Stimulated activated CD4-positive, alpha-beta T cell treated with anti-CD3 and anti-CD28 coated beads, Interleukin-2, amount 100 ng/mL, for 24 hours (primary cell): ENCODE measurements at places on chromosomes 7 and 10.

DNA sequence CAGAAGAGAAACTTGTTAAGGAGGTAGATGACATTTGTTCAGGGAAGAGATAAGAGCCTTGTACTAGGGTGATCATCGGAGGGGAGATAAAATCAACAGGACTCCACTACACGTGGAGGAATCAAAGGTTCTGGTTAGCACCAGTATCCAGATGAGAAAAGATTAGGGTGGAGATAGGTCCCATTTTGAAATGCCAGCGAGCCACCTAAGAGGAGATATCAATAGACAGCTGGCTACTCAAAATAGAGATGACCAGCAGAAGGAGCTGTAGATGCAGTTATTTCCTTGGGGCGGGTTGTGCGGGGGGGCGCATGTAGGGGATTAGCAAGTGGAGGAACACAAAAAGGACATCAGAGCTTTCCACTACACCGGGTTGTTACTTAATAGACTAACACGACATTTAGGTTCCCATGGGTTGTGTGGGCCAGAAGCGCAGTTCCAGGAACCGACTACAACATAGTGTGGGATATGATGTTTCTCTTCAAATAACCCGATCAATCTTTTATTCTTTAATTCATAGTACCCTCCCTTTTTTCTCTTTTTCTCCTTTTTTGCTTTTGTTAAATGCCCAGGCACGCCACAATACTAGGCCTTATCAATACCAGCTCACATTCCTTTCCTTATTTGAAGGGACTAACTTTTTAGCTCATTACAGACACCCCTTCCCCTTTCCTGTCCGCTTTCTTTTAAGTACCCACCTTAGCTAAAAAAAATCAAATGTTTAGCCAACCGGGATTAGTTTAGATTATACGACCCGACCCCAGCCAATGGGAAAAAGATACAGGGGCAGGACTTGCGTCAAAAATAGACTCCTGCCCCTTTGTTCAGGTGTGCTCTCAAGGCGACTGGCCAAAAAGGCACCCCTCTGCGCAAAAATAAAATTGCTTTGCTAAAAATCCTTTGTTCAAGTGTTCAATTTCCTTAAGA, 2.0 kb upstream of the KIF11 start:
- DNase-seq = peak; percentile 20

DNA sequence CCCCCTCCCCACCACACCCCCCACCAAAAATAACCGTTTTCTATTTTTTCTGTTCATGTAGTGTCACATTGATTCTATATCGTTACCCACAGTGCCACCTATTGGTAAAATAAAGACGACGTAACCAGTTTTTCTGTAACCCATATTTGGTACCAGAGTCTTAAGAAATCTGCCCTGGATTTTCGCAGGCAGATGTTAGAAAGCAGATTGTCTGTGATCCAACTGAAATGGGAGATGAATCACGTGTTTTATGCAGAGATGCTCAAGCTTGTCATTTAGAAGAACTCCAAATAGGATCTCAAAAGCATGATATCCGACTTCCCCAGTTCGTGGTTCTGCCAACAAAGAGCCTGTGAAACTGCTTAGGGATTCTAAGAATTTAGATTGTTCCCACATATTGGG, 261.1 kb upstream of the CSTF2T start:
- DNase-seq = no peak

GRCh38 chr10:18540195-18540594, 111.2 kb downstream of the NSUN6 start:
- DNase-seq = no peak

- no peak for DNase-seq
Observed at GRCh38 chr10:128087884-128088709, 38.1 kb downstream of the MKI67 start.

GRCh38 chr7:128091106-128091505, 59.9 kb upstream of the LRRC4 start:
- DNase-seq = no peak

DNA sequence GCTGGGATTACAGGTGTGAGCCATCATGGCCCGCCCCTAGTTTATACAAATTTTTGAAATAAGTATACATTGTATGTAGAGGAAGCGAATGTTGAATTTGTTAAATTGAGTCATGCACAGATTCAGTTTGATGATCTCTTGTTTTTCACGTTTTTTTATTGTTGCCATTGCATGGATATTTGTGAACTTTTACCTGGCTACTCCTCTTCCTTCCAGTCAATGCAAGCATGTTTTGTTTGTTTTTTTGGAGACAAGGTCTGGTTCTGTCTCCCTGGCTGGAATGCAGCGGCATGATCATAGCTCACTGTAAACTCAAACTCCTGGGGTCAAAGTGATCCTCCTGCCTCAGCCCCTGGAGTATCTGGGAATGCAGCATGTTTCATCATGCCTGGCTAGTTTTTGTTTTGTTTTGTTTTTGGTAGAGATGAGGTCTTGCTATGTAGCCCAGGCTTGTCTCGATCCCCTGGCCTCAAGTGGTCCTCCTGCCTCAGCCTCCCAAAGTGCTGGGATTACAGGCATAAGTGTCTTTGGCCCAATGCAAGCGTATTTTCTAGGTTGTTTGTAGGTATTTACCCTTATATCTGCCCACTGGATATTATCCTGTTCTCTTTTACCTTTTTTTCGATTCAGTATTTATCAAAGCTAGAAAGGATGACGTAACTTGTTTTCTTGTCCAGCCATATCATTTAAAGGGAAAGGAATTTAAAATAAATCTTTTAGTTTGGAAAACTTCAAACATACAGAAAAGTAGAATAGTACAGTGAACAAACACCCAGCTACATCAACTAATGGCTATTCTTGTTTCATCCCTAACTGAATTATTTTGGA, 11.0 kb downstream of the LCOR start:
- DNase-seq = no peak

- DNase-seq = no peak
Observed at GRCh38 chr10:71920540-71921323, 43.5 kb upstream of the CHST3 start.

- no peak for DNase-seq
Observed at GRCh38 chr10:74683067-74683466, 143.3 kb upstream of the KAT6B start.

DNA sequence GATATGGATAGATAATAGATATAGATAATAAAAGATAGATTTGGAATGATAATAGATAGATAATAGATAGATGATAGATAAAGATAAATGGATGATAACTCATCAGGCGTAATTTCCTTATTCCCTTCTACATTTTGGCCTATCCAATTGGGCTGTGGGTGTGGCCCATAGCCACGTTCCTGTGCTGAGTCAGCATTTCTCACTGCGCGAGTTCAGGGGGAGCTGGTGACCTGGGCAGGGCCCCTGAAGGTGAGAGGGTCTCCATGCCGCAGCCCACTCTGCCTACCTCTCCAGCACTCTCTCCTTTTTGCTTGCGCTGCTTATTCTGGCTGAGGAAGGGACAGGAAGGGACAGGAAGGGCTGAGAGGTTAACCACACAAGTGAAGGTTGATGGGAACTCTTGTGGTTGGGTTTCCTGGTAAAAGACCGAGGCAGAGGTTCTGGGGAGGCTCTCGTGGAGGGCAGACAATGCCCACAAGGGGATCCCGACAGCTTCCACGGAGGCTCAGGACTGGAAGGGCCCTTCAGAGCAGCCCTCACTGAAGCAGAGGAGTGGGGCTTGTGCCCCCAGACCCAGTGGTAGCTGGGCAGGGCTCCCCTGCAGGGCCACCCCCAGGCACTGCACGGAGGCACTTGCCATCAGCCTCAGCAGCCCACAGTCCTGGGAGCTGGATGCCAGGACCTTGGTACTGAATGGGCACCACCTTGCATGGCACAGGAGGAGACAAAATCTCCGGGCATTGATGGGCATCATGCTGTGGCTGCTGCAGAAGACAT, 247.3 kb upstream of the PITRM1 start:
- DNase-seq = no peak

- DNase-seq = no peak
Observed at GRCh38 chr10:89338713-89339112, 10.9 kb downstream of the IFIT3 start.

DNA sequence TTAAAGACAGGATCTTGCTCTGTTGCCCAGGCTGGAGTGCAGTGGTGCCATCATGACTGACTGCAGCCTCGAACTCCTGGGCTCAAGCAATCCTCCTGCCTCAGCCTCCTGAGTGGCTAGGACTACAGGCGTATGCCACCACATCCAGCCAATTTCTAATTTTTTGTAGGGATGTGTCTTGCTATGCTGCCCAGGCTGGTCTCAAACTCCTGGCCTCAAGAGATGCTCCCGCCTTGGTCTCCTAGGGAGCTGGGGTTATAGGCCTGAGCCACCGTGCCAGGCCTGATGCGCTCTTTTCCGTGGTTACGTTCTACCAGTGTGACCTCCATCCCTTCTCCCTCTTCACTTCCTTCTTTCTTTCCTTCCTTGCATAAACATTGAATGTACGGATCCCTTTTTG, 34.2 kb upstream of the IL15RA start:
- DNase-seq = no peak

DNA sequence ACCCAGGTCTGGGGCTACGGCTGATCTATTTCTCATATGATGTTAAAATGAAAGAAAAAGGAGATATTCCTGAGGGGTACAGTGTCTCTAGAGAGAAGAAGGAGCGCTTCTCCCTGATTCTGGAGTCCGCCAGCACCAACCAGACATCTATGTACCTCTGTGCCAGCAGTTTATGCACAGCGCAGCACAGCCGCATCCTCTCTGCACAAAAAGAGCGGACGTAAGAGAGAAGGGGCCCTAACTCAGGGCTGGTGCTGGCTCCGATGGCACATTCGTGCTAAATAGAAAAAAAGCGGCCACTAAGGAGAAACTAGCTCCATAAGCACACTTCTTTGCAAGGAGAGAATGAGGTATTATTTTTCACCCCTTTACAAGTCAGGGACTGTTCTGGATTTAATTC, 28.3 kb upstream of the PRSS1 start:
- DNase-seq = no peak

- no peak for DNase-seq
Observed at GRCh38 chr7:7385421-7385820, 150.3 kb downstream of the COL28A1 start.

DNA sequence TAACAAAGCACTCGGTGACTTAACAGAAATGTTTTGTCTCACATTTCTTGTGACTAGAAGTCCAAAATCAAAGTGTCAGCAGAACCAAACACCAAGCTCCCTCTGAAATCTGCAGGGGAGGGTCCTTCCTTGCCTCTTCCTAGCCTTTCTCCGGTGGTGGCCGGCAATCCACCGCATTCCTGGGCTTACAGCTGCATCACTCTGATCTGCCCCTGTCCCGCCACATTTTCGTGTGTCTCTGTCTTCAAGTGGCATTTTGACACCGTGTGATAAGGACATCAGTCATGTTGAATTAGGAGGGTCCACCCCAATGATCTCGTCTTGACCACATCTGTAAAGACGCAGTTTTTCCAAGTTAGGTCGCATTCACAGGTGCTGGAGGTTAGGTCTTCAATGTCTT, 30.5 kb upstream of the TOMM7 start:
- no peak for DNase-seq

- DNase-seq = no peak
Observed at GRCh38 chr10:62022830-62023229, 121.3 kb downstream of the ARID5B start.

DNA sequence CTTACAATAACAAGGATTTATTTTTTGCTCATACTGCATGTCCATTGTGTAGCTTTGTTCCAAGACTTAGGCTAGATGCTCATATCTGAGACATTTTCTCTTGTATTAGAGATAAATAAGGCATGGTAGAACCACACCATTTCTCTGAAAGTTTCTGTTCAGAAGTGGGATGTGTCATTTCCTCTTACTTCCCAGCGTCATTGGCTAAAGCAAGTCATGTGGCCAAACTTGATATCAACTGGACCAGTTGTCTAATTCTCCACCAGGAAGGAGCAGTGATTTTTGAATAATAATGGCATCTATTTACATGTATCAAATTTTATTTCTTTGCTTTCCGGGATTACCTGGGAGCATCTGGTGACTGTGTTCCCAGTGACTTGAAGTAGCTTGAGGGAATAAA, 38.3 kb downstream of the AHCYL2 start:
- DNase-seq = no peak

GRCh38 chr7:147245274-147245673, 1128.7 kb downstream of the CNTNAP2 start:
- no peak for DNase-seq

DNA sequence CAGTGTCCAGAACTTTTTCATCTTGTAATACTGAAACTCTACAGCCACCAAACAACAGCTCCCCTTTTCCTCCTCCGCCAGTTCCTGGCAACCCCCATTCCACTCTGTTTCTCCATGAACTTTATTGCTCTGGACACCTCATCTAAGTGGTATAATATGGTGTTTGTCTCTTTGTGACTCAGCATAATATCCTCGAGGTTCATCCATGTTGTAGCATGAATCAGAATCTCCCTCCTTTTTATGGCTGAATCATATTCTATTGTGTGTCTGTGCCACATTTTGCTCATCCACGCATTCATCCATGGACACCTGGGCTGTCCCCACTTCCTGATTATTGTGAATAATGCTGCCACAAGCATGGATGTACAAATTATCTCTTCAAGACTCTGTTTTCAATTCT, 124.4 kb upstream of the FGFR2 start:
- DNase-seq = no peak

DNA sequence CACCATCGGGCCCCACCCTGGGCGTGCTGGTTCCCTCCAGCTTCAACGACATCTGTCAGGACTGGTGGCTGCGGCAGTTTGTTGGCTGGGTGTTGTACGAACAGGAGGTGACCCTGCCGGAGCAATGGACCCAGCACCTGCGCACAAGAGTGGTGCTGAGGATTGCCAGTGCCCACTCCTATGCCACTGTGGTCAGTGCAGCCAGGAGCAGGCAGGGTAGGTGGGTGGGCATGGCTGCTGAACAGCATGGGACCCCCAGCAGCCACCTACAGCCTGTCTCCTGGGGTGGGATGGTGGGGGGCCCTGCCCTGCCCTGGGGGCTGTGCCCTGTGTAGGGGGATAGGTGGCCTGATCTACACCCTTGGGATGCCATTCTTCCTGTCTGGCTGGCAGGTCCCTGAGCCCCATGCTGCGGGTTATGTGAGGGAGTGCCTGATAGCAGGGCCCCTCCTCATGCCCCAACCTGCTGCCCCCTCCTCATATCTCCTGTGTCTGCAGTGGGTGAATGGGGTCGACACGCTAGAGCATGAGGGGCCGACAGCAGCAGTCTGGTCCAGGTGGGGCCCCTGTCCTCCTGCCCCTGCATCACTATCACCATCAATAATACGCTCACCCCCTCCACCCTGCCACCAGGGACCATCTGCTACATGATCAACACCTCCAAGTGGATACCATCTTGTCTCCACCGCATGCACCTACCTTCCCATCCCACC, 56.9 kb downstream of the ZNF727 start:
- DNase-seq = no peak

GRCh38 chr10:58331646-58332045, 3.2 kb upstream of the UBE2D1 start:
- DNase-seq = no peak

GRCh38 chr10:68032113-68032512, 43.0 kb downstream of the HERC4 start:
- no peak for DNase-seq

DNA sequence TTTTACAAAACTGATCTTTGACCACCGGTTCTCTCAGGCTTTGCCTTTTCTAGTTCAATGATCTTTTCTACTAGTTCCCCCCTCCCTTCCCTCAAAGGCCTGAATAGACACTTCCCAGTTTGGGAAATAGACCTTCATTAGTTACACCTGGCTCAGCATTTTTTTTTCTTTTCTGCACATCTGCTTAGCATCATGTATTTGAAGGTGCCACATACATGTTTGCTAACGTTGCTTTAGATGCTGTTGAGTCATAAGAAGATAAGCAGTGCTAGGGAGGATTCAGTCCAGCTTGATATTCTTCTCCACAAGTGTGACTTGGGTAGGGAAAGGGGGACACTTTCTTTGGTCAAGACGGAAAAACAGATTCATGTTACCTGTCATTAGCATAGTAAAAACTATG, 78.3 kb downstream of the BICC1 start:
- no peak for DNase-seq

GRCh38 chr10:104146882-104147281, 24.9 kb downstream of the SFR1 start:
- DNase-seq = no peak
